Gastrocnemius medialis (tissue), 4 donors: ENCODE measurements at places on chromosomes 5 and 9. TPM values are rescaled to one million over a fixed set of nuclear protein-coding genes. Genes with fewer than 3 reads are reported as not detected.

- DNase-seq: no peak
Measured at GRCh38 chr5:68012429-68012828, 203.1 kb upstream of the PIK3R1 start.

- no peak for DNase-seq
Measured at GRCh38 chr9:110700953-110701352, 32.4 kb downstream of the MUSK start.

Gene UNC13B
- 17.5 TPM for total RNA-seq

- no peak for DNase-seq
Measured at GRCh38 chr9:136666372-136667213, 3.9 kb downstream of the EGFL7 start.

- no peak for DNase-seq
Measured at GRCh38 chr5:79992891-79993657, 2.0 kb upstream of the MTX3 start.

DNA sequence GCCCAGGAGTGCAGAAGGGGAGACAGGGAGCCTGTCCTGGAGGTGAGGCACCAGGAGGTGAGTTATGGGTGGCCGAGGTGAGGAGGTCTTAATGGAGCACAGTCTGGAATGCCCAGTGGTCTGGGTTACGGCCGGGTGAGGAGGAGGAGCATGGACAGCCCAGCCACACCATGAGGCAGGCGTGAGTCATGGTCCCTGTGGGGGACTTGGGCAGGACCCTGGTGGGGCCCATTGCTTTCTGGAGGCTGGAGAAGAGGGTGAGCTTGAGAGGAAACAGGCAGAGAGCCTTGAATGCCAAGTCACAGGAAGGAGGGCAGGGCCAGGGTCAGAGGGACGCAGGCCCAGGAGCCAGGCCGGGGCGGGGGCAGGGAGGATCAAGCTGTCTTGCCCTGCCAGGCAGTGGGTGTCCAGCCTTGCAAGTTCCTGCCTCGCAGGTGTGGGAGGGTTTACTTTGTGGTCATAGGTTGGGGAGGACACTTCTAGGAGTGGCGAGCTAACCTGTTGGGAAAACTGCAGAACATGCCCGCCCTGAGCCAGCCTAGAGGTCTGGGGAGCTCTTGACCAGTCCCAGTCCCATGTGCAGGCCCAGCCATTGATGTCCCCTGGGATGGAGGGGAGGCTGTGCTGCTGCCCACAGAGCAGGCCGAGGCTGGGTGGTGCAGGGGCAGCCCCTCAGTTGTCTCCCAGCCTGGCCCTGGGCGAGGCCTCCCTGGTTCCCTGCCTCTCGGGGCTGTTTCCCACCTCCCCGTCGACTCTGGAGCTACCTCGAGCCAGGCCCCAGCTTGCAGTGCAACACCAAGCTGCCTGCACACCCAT, 2.8 kb downstream of the CACNA1B start:
- no peak for DNase-seq
